ENCODE measurements at places on chromosomes 5 and 9. TPM values are rescaled to one million over a fixed set of nuclear protein-coding genes. Genes with fewer than 3 reads are reported as not detected.

DNA sequence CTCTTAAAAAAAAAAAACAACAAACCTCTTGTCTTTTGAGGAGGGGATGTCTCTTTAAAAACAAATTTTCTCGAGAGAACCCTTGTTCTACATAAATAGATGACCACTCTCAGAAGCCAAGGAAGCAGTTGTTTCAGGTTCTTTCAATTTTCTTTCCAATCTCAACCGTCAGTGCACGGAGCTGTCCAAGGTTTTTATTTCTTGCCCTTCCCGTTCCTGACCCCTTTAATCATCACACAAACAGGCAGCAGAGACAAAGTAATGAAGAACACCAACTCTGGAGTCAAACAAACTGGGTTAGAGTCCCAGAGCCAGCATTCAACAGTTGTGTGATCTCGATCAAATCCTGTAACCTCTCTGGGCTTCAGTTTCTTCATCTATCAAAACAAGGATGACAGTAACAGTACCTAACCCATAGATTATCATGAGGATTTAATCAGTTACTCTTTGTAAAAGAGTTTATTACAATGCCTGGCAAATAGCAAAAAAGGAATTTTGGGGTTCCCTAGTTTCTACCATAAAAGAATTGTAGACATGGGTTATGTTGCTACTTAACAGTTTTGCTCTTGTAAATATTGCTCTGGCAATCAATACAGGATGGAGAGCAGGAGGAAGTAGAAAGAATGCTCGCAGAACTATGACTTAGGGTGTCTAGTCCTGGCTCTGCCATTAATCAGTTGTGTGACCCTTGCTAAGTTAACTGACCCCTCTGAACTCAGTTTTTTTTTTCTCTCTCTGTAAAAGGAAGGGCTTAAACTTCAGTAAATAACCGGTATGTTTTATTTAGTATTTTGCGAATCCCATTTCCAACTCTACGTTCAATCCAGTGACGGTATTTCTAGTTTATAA lies 1.0 kb upstream of the NIM1K start:
- no peak for DNase-seq

- DNase-seq = no peak
These were observed 206.0 kb upstream of the PRR16 start for GRCh38 chr5:120258123-120258522.

GRCh38 chr9:134178768-134179551 lies 14.6 kb upstream of the RNU6ATAC start:
- peak; percentile 16 for DNase-seq

- DNase-seq = no peak
These were observed 70.3 kb downstream of the FYB1 start for GRCh38 chr5:39148983-39149534.

Gene NACC2
- total RNA-seq = 9.3 TPM

DNA sequence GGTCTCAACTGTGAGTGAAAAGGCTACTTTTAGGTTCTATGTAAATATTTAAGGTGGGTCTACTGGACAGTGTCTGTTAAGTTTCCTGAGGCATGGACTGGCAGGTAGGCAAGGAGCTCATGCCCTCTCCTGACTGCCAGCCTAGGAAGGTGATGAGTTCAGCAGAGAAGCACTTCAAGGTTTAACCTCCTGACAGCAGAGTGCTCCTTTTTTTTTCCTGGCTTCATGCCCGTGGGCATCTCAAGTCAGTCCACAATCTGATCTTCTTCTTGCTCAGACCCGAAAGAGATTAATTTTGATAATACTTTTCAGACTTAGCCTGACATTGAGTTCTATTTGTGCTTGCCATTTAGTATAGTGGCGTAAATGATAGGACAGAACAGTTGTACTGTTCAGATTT lies 241.9 kb upstream of the NREP start:
- DNase-seq = no peak

DNA sequence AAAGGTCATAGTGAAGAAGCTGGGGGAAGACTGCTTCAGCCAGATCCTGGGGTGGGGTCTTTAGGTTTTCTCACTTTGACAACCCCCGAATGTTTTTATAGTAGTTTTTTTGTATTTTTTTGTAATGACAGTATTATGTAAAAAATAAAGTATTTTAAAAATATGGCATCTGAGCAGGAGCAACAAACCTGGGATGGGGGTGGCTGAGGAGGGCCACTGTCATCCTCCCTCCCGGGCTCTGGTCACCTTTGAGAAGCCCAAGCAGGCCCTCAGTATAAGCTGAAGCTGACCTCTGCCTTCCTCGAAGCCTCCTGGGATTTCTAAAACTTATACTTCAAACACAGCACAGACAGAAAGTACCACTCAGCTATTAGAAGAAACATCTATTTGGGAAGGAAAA lies 8.7 kb downstream of the DNAJB5 start:
- no peak for DNase-seq

Gene TRIM23
- 6.4 TPM for total RNA-seq

Gene OXCT1
- 1.8 TPM for total RNA-seq

GRCh38 chr5:149546974-149547373 lies 4.3 kb downstream of the CSNK1A1 start:
- no peak for DNase-seq

Gene PAX5
- 0.35 TPM for total RNA-seq

DNA sequence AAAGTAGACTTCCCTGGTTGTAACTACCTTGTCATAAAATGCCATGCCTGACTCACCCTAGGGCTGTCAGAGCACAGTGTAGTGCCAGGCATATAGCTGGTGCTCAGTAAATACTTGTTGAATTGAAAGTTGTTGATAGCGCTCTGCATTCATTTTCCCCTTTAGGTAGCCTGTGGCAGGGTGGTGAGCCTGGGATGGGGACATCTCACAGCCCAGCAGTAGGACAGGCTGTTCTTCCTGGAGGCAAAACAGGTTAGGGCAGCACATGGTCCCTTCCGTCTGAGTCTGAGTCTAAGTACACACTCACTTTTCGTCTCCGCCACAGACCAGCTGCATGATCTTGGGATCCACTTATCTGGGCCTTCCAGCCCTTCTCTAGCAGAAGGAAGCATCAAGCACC lies 401.9 kb downstream of the ZSWIM6 start:
- no peak for DNase-seq

DNA sequence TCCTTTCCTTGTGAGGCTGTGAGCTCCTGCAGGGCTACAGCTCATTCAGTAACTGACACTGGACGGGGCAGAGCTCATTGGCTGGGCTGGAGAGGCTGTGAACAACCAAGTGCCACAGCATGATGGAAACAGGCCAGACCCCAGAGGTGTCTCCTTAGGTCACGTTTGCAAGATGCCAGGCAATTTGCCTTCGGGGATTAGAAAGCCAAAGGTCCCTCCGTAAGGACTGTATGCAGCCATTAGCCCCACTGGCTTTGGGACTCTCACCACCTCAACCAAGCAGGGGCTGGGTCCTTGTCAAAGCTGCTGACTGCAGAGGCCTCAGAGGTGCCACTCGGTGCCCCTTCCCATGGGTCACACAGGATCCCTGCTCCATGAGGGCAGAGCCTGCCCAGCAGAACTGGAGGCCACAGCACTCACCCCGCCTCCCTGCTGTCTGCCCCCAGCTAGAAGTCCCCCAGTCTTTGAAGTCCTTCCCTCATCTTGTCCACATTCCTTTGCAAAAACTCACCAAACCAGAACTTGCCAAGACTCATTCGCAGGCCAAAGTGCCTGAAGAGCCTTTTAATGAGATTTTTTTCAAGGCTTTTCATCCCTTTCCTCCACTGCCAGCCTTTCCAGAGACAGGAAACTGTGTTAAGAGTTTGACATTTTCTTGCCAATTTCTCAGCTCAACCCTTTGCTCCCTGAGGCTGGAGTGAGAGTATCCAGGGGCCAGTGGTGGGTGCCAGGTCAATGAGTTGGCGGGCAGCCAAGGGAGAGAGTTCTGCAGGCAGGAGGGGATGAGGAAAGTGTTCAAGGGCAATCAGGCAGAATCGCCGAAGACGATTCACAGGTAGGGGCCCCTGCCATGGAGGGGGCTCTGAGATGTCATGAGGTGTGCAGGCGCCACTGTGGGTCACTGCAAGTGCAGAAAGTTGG lies 39.7 kb upstream of the SLC25A51 start:
- DNase-seq = no peak

DNA sequence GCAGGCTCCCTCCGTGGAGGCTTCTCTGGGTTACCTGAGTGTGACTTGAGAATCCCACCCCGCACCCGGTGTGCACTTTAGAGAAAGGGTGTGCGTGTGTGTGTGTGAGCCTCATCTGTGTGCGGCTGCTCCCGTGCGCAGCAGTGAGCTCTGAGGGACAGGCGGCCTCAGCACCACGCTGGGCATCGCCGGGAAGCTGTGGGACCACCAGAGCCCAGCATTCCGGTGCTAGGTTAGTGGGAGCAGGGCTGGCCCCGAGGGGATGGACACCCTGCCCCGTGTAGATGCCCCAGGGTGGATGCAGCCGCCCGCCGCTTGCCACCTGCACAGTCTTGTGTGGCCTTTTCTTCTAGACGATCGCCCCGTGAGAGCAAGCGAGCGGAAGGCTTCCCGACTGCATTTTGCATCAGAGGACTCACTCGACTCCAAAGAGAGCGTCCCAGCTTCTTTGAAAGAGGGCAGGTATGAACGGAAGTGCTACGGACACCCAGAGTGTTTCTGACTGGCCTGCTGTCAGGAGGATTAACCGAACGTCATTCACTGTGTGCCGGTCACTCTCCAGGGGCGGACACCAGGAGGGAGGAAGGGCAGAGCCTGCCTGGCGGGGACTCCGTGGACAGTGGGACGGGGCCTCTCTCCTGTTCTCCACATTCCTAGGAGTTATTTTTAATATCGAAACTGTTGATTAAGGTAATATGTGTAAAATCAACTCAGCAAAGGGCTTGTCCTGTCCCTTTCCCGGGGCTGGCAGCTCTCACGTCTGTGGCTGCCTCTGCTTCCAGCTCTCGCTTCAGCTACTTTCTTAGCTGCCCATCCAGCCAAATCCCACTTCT lies 12.2 kb downstream of the CEP72 start:
- no peak for DNase-seq

Gene THBS4
- 3.7 TPM for total RNA-seq

Gene DNAJC21
- 21.1 TPM for total RNA-seq

Gene ARHGEF28
- total RNA-seq = 36.2 TPM

DNA sequence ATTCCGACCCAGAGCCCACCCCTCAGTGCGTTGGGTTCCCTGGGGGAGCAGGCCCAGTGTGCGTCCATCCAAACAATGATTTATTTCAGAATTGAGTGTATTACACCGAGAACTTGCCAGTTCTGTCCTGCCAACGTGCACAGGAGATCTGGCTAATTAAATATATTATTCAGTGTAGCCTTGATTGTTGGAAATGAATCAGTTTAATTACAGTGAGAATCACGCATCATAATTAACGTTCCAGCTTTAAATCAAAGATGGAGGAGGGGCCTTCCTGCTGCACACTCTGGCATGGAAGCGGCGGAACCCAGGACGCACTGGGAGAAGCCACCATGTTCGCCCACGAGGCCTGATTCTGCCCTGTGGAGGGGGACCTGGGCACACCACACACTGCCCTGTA lies 30.7 kb upstream of the TMEM250 start:
- no peak for DNase-seq

GRCh38 chr9:99221266-99221620 lies 499 bp downstream of the ALG2 start:
- DNase-seq = no peak

DNA sequence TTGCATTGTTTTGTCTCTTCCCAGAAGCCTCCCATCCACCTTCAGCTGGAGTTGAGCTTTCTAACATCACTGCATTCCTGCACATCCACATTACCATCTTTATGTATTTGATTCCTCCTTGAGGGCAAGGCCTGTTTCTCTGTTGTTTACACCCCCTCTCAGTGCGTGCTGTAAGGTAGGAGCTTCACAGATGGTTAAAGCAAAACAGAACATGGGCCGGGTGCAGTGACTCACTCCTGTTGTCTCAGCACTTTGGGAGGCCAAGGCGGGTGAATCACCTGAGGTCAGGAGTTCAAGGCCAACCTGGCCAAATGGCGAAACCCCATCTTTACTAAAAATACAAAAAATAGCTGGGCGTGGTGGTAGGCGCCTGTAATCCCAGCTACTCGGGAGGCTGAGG lies 110.9 kb downstream of the KCNIP1 start:
- no peak for DNase-seq

- DNase-seq = peak; percentile 60
These were observed 759.5 kb downstream of the TAF11L14 start for GRCh38 chr5:18393565-18394442.

- no peak for DNase-seq
These were observed 79.2 kb downstream of the PLK2 start for GRCh38 chr5:58380655-58381054.

Gene GNAQ
- 18.3 TPM for total RNA-seq

Gene PCDHGA3
- 1.7 TPM for total RNA-seq

GRCh38 chr5:52867809-52868208 lies 80.1 kb downstream of the ITGA1 start:
- no peak for DNase-seq

- DNase-seq = no peak
These were observed 216.9 kb downstream of the NR3C1 start for GRCh38 chr5:143186623-143187022.

- no peak for DNase-seq
These were observed 72.6 kb downstream of the PALM2AKAP2 start for GRCh38 chr9:109852556-109852955.

Gene TOR1B
- 12.7 TPM for total RNA-seq
